Tibial artery (tissue), 4 donors: ENCODE measurements at places on chromosomes 13 and 19.

DNA sequence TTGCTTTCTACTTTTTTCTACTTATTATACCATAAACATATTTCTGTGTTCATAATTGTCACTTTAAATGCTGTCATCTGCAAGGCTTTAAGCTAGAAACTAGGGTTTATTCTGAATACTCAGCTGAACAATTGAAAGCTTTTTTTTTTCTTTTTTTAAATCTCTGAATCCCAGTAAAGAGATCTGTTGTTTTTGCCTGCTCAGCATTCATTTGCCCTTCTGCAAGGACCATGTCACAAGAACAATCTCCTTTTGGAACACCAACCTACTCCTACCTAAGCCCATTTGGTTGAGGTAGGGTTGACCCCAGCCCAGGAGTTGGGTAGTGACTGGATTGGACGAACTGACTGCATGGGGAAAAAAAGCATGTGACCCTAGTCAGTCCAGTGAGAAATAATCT, 92.6 kb downstream of the MZT1 start:
- no peak for DNase-seq

DNA sequence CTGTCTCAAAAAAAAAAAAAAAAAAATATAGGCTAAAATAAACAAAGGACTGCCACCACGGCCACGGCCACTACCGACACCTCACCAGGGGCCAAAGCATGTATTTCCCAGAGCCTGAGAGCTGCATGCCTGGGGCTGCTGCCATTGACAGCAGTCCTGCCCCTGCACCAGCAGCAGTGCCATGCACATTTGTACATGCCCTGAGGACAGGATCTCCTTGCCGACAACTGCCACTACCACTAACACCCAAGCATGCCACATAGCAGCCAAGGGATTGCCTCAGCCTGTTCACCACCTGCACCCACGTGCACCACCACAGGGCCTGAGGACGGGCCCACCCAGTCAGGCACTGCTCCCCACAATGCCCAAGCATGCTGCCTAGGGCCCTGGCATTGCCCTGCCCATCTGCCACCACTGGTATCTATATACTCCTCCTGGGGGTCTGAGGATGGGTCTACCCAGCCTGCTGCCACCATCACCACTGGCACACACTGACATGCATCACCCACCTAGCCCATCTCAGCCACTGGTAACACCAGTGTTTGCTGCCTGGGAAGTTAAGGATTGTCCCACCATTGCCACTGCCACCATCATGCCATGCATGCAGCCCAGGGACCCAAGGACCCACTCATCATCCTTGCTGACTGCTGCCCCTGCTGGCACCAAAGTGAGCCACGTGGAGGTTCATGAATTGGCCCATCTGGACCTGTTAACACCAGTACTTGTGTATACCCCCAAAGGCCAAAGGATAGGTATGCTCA, 10.6 kb upstream of the NUP62 start:
- no peak for DNase-seq

DNA sequence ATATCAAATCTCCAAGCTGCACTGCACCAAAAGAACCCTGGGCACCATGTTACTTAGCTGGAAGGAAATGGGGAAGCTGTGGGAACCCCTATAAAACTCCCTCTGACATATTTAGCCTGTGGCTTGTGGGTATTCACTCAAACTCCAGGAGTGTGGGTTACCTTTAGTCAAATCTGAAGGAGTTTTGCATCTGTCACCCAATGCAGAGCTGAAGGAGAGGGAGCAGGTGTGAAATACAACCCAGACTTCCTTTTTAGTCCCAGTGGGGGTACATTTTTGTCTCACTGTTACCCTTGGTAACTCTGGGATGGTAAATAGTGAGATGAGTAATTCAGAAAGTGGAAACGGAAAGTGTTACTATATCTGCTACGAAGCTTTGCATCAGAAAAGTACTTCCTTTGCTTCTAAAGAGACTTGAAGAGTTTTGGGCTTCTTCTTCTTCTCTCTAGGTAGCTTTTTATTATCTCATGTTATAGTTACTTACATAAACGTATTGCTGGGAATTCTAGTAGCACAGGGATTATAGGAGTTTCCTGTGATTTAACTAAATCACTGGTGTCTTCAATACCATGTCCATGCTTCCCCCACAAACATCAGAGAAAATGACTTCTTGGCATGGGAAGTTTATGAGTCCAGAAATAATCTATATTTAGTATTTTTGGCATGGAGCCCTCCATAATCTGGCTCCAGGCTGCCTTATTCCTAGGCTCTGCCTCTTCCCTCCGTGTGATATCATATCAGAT, 105.9 kb downstream of the AKAP11 start:
- DNase-seq: no peak

- no peak for DNase-seq
Observed at GRCh38 chr19:49249933-49250332, 75.1 kb downstream of the SLC6A16 start.

- no peak for DNase-seq
Observed at GRCh38 chr13:23969647-23970046, 72.3 kb upstream of the C1QTNF9B start.

- DNase-seq: no peak
Observed at GRCh38 chr13:100128373-100128772, 39.5 kb downstream of the PCCA start.

- peak; percentile 86 for DNase-seq
Observed at GRCh38 chr19:18300930-18301717, 19.7 kb upstream of the JUND start.
